ENCODE measurements at places on chromosomes 6 and 20.

DNA sequence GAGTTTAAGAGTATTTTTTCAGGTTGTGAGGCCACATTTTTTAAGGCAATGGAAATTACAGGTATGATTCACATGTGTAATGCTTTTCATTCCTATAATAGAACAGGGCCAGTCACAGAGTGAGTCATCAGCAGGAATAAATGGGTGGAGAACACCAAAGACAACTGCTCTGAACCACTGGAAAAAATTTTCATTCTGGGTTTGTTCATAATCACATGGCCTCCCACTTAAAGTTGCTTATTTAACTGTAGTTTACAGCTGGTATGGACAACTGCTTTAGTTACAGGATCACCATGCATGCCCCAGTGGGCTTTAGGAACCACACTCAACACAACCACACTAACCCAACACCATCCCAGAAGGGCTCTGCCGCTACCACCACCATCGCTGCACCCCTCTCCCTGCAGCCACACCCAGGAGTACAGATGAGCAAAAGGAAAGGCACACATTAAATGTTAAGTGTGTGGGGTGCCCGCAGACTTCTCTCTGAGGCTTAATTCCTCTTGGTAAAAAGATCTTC is 107.0 kb upstream of the DST start:
- no peak for DNase-seq

DNA sequence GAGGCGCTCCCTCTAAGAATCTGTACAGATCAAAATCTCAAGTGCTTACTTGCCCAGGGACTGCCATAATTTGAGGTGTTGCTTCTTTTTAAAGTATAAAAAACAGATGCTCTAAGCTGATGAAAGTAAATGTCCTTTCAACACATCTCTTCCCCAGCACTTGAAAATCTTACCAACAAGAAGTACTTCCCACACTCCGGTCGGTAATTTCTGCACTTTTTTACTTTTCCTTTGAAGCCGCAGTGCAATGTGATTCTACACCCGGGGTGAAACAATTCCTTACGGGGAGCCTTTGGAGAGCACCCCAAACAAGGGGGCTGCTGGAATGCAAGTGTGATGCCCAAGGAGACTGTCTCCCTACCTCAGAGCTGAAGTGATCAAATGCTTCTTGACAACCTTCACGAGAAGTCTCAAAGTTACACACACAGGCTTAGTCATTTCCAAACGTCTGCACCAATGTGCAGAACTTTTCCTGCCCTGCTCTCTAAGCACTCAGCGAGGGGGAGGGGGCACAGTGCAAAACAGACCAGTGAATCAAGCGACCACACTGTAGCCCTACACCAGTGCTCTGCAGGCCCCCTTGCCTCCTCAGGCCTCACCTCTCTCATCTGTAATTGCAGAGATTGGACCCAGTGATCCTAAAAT is 56.7 kb downstream of the ATXN1 start:
- peak; percentile 76 for DNase-seq

DNA sequence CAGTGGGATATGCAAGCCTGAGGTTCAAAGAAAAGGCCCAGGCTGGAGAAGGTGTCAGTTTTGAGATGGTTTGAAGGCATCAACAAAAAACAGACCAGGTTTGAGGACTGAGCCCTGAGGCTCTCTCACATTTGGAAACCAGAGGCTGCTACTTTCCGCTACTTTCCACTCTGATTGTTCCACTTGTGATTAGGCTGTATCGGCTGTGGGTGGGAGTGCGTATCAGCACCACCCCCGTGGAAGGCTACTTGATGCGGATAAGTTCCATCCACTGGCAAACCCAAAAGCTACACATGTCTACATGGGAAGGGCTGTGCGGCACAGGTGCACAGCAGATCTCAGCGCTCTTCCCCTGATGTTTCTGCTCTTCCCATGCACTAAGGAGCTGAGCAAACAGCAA is 198.7 kb downstream of the GMPR start:
- no peak for DNase-seq

GRCh38 chr6:125754566-125754965 is 5.1 kb downstream of the HEY2 start:
- no peak for DNase-seq

DNA sequence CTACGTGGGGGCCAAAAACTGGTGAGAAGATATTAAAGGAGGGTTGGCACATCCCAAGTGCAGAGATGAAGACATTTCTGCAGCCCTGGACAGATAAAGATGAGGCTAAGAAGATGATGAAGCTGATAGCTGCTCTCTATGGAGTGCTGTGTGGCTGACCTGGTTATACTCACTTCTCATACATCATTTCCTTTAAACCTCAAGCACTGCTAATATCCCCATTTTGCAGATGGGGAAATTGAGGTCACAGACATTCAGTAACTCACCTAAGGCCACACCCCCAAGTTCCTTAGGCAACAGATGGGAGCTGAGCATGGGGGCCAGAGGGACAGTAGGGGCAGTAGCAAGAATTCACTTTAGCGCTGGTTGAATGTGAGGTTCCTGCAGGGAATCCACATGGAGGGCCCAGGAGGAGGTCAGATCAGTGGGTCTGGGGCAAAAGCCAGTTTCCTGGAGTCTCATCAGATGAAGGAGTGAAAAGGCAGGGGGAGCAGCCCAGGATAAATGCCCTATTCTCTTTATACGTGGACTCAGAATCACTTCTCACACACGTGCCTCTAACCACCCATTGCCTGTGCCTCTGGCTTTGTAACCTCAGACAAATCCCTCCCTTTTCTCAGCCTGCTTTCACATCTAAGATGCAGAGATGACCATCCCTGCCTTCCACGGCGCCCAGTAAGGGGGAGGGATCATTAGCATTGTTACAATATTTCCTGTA is 125.8 kb downstream of the NFATC2 start:
- DNase-seq, result no peak

DNA sequence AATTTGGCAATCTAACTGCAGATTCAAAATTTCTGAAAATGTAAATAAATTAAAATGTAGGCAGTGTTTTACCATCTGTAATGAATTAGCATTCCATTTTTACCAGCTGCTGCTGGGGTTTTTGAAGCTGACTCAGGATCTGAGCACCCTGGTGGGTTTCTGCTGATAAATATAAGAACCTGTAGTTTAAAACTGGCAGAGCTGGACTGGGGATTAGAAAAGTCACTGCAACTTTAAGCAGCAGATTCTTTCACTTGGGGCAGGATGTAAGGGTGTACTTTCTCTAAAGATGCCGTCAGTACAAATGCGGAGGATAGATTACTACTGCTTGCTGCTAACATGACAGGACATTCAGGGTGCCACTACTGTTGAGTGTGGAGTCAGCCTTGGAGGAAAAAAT is 341.8 kb downstream of the CDKAL1 start:
- DNase-seq, result no peak

DNA sequence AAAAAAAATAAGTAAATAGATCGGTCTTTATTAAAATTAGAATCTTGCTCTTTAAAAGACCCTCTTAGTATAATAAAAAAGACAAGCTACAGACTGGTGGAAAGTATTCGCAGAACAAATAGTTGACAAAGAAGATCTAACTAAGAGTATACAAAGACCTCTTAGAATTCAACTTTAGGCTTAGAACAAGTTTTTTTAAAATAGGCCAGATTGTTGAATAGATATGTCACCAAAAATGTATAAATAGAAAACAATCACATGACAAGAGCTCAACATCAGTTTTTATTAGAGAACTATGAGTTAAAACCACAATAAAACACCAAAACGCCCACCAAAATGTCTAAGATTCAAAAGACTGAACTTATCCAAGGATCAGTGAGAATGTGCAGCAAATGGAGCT is 632.7 kb upstream of the PTCHD4 start:
- no peak for DNase-seq

GRCh38 chr20:50586531-50587232 is 76.5 kb downstream of the PTPN1 start:
- no peak for DNase-seq

DNA sequence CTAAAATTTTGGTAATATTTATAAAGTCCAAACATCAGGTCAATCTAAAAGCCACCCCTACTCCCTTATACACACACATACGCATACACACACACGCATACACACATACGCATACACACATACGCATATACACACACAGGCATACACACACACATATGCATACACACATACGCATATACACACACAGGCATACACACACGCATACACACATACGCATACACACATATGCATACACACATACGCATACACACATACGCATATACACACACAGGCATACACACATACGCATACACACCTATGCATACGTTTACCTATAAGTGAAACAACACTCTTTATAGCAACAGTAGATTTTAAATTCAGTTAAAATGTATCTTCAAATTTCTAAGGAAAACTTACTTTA is 112.8 kb upstream of the C6orf118 start:
- no peak for DNase-seq

DNA sequence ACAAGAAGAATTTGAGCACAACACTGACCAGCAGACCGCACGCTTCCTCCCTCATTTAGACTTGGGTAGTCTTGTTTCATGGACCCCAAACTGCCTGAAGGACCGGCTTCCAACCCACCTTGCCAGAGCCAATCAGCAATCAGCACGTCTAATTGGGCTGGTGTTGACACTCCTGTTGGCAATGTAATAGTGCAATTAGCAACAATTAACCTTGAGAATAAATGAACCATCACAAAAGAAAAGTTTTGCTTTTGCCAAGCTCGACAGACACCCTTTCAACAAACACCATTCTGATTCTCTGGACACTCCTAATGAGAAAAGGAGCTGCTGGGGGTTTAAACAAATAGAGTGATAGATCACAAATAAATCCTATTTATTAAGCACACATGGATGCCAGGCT is 61.0 kb downstream of the EDN3 start:
- no peak for DNase-seq
